Transverse colon (tissue), 4 donors: ENCODE measurements at places on chromosomes 13 and 19.

DNA sequence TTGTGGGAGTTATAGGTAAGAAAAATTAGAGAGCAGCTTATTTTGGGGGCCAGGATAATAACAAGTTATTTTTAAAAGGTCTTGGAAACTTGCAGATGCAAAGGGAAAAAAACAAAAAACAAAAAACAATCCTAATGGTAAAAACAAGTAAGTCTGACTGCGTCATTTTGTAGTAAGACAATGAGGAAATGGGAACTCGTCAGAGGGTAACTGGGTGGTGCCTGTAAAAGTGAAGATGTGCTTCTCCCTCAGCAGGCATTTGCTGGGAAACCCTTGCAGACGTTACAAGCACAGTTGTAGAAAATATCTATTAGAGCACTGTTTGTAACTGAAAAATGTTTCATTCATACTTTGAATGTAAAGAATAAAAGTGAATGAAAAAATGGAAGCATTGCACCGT, 2.2 kb upstream of the TNFSF13B start:
- DNase-seq, result no peak

GRCh38 chr13:93951108-93951507, 528.4 kb downstream of the DCT start:
- no peak for DNase-seq

DNA sequence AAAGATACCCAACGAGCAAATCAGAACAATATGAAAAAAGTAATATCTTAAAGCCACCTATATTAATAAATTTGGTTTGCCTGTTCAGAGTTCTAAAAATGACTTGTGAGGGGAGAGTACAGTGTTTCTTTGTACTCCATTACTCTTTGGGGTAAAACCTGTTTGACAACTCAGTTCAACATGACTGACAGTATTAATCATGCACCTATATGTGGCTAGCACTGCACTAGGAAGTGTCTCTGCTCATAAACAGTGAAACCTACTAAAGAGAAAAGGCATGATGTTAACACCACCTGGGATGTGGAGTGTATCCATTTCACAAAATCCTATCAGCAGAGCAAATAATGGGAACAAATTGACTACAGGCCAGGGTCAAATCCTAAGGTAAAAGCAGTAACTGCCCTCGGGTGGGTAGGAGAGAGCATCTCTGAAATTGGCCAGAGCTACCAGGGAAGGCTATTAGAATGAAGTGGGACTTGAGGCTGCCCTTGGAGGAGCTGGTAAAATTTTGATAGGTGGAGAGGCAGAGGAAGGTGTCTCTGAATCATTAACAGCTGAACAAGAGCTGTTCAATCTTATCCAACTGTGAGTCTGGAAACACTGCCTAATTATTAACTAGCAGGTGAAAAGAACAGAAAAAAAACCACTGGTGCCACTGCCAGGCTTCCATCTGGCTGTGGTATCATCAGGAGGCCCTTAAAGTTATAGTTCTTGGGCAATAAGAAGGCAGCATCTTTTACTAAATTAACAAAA, 365.1 kb downstream of the DNAJC15 start:
- DNase-seq, result no peak

DNA sequence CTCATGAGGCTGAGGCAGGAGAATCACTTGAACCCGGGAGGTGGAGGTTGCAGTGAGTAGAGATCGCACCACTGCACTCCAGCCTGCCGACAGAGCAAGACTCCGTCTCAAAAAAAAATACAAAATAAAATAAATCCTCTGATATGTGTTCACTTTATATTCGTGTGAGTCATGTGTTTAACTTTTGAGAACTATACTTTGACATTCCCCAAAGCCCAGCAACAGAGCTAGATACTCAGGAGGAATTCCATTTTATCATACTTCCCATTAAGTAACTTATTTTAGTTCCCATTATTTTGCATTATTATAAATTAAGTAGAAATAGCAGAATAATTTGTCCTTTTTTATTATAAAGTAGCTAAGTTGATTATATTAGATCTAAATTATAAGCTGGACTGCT, 3.3 kb upstream of the CHAMP1 start:
- DNase-seq, result no peak

- DNase-seq, result no peak
These were observed 20.7 kb downstream of the TDRD3 start for GRCh38 chr13:60417734-60418133.

GRCh38 chr13:112705286-112705685, 15.4 kb downstream of the ATP11A start:
- peak; percentile 5 for DNase-seq

DNA sequence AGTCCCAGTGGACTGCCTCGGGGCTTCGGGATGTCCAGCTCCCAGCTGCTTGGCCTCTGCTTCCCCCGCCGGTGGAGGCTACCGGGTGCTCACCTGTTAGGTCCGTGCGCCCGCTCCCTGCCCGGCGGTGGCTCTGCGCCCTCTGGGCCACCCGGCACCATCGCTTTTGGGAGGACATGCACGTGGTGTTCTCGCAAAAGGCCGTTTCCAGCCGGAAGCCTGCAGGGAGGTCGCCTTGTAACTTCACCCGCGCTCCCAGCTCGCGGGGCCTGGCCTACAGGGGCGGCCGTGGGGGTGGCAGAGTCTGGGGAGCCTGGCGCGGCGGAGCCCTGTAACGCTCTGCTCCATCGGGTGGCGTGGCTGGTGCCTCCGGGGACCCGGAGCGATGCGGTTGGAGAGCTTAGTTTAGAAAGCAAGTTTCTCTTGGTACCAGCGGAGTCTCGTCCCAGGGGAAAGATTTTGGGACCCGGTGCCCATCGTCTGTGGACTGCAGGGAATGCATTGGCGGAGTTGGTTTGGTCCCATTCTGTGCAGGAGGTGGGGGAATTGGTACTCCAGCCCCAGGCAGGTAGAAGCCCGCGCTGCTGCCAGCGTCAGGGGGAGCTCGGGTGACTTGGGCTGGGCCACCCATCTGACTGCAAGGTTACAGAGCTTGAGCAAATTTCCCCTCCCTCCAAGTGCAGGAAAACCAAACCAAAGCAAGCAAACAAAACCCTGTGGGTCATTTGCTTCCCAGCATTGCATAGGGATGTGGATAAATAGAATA, 673 bp downstream of the SPATA13 start:
- peak; percentile 58 for DNase-seq

- DNase-seq, result no peak
These were observed 47.6 kb downstream of the CHST8 start for GRCh38 chr19:33669376-33669775.

DNA sequence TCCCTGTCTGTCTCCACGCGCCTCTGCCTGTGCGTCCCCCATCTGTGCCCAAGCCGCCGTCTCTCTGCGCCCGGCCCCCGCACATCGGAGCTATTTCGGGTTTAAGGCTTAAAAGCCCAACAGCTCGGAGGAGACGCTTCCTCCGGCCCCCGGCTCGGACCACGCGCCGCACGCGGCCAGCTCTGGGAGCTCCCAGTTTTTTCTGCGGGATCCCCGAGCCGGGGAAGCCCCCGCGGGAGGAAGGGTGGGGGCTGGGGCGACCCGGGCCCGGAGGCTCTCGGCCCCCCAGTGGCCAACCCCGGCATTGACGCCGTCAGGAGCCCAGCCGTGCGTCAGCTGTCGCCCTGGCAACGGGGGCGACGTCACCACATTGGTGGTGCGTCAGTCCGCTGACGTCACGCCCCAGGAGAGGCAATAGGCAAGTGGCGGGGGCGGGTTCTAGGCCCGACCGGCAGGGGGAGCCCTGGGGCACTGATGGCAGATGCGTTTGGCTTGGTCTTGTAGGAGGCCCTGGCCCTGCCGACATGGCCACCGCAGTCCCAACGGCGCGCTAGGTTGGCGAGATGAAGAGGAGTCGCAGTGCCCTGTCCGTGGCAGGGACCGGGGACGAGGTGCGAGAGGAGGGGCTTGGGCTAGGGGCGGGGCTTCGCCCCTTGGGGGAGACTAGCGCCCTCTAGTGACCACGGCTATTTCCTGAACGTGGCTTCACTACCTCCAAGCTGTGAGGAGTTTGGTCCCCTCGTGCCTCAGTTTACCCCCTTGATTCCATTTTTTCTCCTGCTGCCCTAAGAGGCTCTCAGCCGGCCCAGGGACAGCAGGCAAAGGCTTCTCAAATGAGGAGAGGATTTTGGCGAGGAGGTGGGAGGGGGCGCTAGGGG, 3.7 kb upstream of the PDE4A start:
- DNase-seq, result peak; percentile 90

DNA sequence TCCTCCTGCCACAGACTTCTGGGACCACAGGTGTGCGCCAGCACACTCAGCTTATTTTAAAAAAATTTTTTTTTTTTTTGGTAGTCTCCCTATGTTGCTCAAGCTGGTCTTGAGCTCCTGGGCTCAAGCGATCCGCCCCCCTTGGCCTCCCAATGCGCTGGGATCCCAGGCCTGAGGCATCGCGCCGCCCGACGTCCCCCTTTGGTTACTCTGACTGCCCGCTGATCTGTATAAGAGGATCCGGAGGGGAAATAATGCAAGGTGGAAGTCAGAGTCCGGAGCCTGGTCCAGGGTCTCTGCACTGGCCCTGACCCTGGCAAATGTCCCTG, 486 bp upstream of the ZNF805 start:
- DNase-seq, result no peak

DNA sequence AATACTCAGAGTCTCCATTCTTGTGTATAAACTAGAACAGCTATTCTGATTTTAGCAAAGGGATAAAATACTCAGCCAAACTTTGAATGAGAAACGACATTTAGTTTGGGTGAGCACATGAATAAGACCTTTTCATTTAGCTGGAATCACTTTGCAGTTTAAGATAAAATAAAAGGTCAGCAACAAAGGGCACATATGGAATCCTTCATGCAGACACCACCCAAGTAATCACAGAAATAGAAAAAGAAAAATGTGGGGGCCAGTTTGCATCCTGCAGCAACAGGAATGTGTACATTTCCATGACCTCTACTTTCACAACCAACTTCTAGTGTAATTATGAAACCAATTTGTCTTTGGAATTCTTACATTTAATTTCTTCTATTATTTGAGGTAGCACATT, 1637.4 kb downstream of the PCDH9 start:
- DNase-seq, result no peak

- no peak for DNase-seq
These were observed 268.7 kb downstream of the NHLRC3 start for GRCh38 chr13:39306639-39307589.

DNA sequence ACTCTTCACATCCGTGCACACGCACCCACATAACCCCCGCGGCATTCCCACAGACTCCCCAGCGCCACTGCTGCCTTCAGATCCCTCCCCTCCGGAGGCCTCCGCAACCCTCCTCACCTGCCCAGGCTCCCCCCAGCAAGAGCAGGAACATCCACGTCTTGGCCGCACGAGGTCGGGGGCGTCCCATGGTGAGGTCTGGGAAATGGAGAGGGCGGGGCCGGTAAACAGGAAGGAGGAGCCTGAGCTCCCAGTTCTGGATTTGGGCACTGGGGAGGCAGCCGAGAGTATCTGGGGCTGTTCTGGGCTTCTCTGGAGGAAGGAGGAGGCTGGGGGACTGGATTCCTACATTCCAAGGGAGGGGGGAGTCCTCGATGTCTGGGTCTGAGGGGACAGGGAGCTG, 423 bp downstream of the KLK8 start:
- DNase-seq, result no peak

DNA sequence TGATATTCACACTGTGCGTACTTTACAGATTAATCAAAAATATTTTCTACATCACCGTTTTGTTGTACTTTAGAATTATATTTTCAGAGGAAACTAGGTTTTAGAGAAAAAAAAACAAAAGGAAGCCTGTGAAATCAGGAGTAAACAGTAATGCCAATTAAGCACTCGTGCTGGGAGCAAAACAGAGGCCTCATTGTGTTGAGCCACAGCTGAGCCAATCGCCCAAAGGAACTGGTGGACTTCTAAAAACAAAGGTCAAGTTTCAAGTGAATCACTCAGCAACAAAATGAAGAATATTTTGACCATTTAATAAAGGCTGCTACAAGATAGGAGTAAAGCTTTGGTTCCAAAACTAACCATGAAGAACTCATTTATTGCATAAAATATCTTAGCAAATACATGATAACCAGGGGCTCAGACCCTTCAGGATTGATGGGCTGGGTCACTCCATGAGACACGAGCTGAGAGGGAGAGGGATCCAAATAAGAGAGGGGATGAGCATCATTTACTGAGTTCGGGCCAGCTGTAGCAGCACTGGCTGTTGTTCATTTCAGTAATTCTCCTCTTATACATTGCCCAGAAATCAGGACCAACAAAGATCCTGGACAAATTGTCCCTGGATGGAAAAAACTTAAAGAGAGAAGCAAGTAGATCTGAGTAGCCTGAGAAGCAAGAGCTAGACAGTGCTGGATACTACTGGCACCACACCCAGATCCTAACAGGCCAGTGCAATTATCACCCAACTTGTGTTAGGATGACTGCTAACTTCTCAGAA, 8.3 kb upstream of the NALCN start:
- no peak for DNase-seq

- DNase-seq, result peak; percentile 91
These were observed at the start of gene WIZ for GRCh38 chr19:15449620-15450527. Gene WIZ, minus strand, starts transcription at chr19:15449956. Its CDS starts 1,649 bp downstream, at chr19:15448307.

GRCh38 chr19:11539495-11540365, 1.1 kb downstream of the CNN1 start:
- DNase-seq, result peak; percentile 29

GRCh38 chr19:16519230-16519687, 23.0 kb downstream of the CHERP start:
- DNase-seq, result no peak

- DNase-seq, result no peak
These were observed 2.4 kb upstream of the APOC4 start for GRCh38 chr19:44939668-44940067.

DNA sequence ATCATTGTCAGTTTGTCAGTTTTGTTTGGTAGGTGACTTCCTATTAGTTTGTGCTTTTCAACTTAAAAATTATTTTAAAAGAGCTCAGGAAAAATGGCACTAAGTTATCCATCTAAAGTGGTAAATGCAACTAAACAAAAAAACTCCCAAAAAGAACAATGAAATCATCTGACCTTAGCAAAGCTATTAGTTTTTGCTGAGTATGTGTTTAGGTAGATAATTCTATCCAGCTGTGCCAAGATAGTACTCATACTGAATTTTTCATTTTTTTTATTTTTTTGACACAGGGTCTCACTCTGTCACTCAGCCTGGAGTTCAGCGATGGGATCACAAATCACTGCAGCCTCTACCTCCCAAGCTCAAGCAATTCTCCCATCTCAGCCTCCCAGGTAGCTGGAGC, 645.3 kb downstream of the TBC1D4 start:
- DNase-seq, result no peak

DNA sequence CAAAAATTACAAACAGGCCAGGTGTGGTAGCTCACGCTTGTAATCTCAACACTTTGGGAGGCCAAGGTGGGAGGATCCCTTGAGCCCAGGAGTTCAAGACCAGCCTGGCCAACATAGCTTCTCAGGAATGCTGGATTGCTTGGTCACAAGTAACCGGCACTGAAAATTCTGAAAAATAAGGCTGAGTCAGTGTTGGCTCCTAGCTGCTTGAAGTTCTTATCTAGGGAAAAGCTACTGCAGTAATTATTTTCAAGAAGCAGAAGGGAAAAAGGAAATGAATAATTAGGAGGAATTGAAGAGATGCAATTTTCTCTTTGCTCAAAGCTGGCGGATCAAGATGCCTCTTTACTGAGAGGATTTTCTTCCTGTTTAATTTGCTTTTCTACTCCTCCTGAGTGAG, 75.0 kb upstream of the GTF3A start:
- no peak for DNase-seq

GRCh38 chr13:26017196-26017921, 34.5 kb downstream of the SHISA2 start:
- DNase-seq, result no peak

GRCh38 chr13:94328381-94329041, 151.0 kb downstream of the DCT start:
- no peak for DNase-seq
